ENCODE measurements at places on chromosomes 12 and 14.

DNA sequence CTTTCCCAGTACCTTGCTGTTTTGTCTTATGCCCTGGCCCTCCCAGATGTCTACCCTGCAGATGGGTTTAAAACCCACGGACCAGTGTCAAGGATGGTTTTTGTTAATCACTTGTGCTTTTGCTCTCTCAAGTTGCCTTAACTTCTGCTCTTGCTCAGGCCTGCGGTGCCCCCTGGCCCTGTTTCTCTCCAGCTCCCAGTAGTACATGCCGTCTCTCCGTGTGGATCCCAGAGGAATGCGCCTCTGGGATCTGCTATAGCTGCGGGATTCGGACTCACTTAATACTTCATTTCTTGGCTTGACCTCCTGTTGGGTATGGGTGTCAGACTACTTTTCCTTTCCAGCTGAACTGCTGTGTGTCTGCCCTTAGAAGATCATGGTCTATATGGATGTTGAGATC lies 14.5 kb downstream of the PLEKHG3 start:
- DNase-seq = no peak

DNA sequence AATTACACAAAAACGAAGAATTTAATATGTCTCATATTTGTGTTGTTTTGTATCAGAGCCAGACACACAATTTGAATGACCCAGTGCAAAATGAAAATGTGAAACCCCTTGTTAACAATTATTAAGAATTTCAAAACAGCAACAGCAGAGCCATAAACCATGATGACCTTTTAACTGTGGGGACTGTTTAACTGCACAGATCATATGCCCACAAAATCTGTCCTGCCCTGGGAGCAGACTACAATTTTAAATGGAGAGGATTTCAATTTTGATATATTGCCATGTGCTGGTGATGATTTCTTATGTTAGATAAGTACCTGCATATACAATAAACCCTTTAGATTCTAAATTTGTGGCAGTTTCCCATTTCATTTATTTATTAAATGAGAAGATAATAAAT lies 455.5 kb upstream of the MGAT4C start:
- no peak for DNase-seq

DNA sequence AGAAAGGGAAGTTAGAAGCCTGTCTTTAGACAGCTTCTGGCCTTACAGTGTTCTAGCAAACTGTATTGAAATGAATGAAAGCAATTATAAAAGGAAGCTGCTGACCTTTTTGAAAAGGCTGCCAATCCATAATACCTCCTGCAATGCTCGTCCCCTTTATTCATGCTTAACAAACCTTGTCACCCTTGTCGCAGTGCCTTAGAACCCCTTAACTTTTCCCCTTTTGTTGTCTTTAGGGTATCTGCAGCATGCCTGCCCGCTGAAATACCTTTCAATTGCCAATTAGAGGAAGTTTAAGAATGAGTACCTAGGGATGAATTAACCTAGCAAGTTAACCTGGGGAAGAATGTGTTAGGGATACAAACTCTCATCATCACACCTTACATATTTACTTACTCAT lies 731.2 kb downstream of the RERGL start:
- DNase-seq = no peak

DNA sequence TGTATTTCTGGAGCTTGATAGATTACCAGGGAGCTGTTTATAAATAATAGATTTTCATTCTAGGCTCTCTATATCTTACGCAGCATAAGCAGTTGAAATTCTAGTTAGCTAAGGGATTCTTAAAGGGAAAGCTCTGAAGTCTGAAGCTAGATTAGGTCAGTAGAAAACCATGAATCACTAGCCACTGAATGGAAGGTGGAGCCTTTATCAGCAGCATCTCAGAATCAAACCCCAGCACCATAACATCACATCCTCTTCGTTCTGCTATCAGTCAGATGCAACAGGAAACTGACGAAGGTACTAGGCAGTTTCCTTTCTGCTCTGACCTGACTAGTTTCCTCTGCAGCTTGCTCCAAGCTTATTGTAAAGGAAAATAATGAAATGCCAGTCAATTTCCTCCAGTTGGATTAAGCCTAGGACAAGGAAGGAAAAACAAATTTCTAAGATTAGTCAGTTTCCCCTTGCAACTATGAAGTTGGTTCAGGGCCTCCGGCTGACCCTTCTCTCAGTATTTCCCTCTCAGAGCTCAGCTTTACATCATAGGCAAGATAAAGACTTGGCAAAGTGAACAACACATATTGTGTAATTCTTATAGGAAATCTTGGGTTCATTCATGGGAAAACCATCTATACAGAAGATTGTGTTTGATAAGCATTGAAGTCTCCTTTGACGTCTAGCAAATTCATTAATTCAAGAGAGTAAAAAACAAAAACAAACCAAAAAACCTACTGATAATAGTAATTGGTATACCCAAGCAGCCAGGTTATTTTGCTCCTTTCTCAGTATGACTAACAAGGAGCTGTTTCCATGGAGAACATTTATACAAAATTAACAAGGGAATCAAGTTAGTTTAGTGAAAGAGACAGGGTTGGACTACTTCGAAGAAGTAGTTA lies 43.4 kb upstream of the CFAP54 start:
- DNase-seq = peak; percentile 62

GRCh38 chr14:53441789-53442188 lies 288.7 kb upstream of the DDHD1 start:
- no peak for DNase-seq

- peak; percentile 38 for DNase-seq
These were observed 16.9 kb downstream of the OR6S1 start for GRCh38 chr14:20624495-20625070.

- peak; percentile 73 for DNase-seq
These were observed 46.8 kb downstream of the TMEM117 start for GRCh38 chr12:43882578-43883178.
